ENCODE measurements at places on chromosomes 7 and 10.

DNA sequence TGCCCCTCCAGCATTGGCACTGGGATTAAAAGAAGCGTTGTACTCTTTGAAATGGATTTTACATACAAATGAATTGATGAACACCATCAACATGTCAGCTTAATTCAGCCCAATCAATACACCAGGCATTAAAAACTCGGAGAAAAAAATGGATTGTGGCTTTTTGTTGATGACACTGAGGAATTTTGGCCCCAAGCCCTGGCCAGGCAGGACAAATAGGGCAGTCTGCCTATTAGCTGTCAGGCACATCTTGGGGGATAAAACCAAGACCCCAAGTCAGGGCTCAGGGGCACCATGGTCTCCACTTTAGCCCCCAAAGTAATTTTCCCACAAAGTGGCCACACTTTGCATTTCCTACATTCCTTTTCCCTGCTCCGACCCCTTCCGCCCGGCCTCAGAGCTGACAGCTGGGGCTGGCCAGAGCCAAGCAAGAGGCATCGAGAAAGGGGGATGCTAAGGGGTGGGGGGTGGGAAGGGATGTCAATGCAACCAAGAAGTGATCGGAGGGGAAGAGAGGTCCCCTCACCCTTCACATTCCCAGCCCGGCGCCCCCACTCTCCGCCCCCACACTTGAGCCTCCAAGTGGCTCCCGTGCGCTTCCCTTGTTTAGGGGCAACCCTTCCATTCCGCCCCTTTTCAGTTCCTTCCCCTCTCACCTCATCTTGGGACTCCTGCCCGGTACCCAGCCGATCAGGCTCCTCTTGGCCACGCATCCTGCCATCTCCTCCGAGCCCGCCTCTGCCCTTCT is 711 bp downstream of the HIP1 start:
- DNase-seq, result no peak

- DNase-seq, result no peak
These were observed 44.6 kb downstream of the WDR37 start for GRCh38 chr10:1100691-1101368.

GRCh38 chr7:107815254-107815882 is 12.3 kb upstream of the SLC26A3 start:
- DNase-seq, result no peak

DNA sequence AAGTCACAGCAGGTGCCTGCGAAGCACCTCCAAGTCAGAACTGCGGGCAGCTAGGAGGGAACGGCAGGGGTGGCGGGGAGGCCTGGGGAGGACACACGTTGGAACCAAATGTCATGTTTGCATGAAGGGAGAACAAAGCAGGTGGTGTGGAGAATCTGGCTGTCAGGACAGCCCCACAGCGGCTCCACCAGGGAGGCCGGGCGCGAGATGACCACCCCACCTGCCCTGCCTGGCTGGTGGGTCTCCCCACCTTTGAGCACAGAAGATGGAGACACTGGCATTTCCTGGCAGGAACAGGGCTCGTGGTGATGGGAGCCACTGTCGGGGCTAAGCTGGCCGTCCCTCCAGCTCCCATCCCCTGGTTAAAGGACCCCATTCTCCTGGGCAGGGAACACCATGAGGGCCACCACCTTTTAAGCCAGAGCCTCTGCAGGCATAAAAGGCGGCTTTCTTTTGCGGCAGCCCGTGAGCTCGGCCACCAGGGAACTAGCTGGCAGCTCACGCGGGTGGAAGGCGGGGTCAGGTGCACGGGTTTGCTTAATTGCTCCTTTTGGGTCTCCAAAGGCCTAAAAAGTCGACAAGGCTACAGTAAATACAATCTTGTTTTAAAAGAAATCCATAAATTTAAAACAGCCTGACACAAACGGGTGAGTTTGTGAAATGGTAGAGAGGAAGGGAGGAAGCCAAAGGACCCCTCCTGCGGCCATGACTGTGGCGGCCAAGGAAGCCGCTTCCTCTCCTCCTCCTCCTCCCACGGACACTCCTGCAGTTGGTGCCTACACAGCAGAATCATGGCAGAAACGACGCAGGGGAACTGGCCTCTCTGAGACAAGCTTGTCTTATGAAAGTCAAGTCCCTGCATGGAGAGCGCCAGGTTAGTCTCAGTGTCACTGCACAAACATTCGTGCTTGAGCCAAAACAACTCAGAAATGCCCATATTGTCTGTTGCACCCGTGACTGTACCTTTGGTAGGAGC is 213.8 kb downstream of the DNAJB6 start:
- DNase-seq, result no peak

- peak; percentile 14 for DNase-seq
These were observed 153.5 kb upstream of the RHEB start for GRCh38 chr7:151673216-151673615.
